HCEC 1CT (cell line): ENCODE measurements at places on chromosomes 13 and 19.

GRCh38 chr13:41492432-41493260 is 35.3 kb downstream of the RGCC start:
- peak; percentile 7 for DNase-seq

DNA sequence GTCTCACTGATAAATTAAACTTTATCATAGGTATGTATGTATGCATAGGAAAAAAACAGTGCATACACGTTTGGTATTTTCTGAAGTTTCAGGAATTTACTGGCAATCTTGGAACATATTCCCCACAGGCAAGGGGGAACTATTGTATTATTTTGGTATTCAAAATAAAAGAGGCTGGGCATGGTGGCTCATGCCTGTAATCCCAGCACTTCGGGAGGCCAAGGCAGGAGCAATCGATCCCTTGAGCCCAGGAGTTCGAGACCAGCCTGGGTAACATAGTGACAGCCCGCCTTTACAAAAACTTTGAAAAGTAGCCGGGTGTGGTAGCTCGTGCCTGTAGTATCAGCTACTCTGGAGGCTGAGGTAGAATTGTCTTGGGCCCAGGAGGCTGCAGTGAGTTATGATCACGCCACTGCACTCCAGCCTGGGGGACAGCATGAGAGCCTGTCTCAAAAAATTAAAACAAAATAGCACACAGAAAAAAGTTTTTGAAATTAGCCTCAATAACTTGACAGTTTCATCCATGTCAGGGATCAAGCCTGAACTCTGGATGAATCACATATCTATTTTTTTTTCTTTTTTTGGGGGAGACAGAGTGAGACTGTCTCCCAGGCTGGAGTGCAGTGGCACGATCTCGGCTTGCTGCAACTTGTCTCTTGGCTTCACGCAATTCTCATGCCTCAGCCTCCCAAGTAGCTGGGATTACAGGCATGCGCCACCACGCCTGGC is 29.1 kb upstream of the HOMER3 start:
- no peak for DNase-seq

DNA sequence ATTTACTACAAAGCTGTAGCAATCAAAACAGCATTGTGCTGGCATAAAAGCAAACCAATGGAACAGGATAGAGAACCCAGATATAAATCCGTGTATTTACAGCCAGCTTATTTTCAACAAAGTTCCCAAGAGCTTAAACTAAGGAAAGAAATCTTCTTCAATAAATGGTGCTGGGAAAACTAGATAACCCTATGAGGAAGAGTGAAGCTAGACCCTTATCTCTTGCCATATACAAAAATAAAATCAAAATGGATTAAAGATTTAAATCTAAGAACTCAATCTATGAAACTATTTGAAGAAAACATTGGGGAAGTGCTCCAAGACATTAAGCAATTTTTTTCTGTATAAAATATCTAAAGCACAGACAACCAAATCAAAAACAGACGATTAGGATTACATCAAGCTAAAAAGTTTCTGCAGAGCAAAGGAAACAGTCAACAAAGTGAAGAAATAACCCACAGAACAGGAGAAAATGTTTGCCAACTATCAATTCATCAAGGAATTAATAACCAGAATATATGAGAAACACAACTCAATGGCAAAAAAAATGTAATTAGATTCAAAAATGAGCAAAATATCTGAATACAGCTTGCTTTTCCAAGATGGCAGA is 480.7 kb downstream of the LMO7 start:
- no peak for DNase-seq

GRCh38 chr13:100714478-100714877 is 39.9 kb upstream of the TMTC4 start:
- no peak for DNase-seq

- peak; percentile 45 for DNase-seq
These were observed 125.2 kb downstream of the LACC1 start for GRCh38 chr13:44004878-44005277.

- DNase-seq, result no peak
These were observed 70.3 kb downstream of the DHRS12 start for GRCh38 chr13:51733374-51734298.
